Nephron progenitor cell (in vitro differentiated cells): ENCODE measurements at places on chromosomes 4 and X.
A peak's percentile ranks its signal among the peaks of the same experiment; 100 is the strongest.

GRCh38 chrX:68784816-68785215 lies 44.0 kb upstream of the EFNB1 start:
- DNase-seq = no peak

DNA sequence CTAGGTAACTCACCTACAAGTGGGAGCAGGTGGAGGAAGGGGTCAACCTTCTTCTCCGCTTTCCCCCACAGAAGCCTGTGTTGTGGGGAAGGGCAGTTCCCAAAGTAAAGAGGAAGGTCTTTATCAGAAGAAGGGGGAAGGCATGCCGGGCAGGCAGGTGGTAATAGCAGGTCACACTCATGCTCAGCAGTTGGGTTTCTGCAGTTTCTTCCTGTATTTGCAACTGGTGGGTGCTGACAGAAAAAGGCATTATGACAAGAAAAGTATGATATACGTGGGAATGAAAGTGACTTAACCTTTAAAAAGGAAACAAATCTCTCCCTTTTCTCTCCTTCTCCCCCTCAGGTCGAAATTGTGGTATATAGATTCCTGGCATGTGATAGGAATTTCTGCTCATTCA lies 3.7 kb downstream of the MTMR1 start:
- DNase-seq = no peak

DNA sequence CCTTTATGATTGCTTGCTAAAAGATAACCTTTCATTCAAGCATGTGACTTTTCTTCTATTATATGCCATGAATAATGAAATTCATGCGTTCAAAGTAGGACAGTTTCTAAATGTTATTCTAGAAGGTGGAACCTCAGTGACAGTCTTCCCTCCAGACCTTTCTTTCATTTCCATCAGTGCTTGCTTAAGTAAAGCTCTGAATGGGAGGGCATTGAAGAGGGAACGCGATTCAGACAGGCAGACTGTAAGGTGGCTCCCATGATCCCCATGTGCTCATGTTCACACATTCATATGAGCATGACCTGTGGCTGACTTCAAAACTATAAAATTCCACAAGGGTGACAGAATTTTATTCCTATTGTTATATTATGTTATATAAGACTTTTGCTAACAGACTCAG lies 1367.3 kb upstream of the IGFBP7 start:
- no peak for DNase-seq

DNA sequence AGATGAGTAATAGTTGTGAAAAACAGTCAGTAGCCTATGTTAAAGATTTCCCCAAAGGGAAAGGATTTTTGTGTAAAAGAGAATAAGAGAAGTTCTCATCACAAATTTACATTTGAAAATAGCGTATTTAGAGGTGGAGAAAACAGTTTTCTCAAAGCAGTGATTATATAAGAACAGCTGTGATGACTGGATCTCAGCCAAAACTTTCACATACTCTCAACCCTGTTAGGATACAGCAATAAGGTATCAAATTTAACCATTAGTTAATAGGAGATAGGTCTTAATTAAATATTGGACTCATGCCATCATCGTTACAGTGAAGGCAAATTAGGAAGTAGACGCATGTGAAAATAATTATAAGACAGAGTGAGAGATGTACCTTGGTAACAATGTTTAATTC lies 622.7 kb downstream of the PCDH18 start:
- DNase-seq = no peak

GRCh38 chr4:129804461-129804981 lies 708.6 kb downstream of the C4orf33 start:
- no peak for DNase-seq

GRCh38 chrX:153902385-153902784 lies 2.1 kb upstream of the AVPR2 start:
- DNase-seq = no peak

- no peak for DNase-seq
These were observed 97.0 kb upstream of the LDB2 start for GRCh38 chr4:16995451-16995850.

GRCh38 chr4:8099981-8100464 lies 58.6 kb downstream of the ABLIM2 start:
- no peak for DNase-seq

DNA sequence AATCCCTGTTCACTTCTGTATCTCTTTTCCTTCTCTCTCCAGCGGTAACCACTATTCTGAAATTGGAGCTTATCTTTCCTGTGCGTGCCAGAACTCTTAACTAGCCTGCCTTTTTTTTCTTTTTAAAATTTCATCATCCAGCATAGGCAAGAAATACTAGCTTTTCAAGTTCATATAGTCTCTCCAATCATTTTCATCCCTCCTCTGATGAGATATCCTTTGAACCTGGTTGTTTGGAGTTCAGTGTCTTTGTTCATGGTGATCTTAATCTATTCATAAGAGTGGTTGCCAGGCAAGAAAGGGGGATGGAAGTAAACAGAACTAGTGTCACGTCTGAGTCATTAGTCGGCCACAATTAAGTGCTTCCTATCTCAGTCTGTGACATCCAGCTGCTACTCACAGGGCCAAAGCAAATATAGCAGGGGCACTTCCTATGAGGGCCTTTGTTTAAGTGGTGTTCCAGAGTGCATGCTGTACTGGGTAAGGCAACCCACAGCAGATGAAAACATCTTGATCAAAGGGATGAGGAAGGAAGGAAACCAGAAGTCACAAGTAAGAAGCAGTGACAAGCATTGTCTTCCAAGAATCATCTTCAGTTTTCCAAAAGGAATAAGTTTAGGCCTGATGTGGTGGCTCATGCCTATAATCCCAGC lies 56.4 kb upstream of the XIAP start:
- DNase-seq = no peak

GRCh38 chrX:136162827-136163570 lies 15.7 kb downstream of the FHL1 start:
- peak; percentile 37 for DNase-seq

- DNase-seq = no peak
These were observed 45.6 kb upstream of the S100G start for GRCh38 chrX:16604337-16604736.

DNA sequence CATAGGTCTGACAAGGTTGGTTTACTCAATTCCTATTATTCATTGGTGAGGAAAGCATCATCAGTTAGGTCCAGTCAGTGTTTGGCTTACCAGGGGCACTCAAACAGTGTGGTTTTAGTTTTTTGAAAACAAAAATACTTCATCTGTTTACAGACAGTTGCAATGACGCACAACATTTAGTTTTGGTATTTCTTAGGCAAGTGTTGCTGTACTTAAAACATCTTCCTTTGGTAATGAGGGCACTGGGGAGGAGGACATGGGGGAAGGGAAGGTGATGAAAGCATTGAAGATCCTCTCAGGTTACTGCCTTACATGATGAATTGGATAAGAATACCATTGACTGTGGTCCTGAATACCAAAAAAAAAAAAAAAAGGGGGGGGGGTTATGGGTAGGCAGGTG lies 93.7 kb upstream of the MAOA start:
- no peak for DNase-seq

GRCh38 chr4:144295286-144295995 lies 154.9 kb upstream of the GYPA start:
- DNase-seq = no peak

DNA sequence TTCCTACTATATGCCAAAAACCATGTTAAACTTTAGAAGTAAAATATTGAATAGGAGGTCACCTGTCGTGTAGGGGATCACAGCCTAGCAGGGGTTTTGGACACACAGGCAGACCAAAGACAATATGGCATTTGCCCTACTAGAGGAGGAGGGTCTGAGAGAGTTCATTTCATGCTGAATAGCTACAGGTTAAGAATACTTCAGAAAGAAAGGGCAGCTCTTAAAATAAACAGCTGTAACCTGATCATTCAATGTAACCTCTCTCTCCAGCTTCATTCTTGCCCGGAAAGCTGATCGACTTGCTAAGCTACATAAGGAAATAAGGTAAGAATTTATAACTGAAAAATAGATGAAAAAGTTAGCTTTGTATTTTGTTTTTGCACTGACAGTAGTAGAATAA lies 79.9 kb downstream of the MAOA start:
- no peak for DNase-seq

GRCh38 chr4:11098461-11098860 lies 330.2 kb downstream of the HS3ST1 start:
- DNase-seq = no peak

DNA sequence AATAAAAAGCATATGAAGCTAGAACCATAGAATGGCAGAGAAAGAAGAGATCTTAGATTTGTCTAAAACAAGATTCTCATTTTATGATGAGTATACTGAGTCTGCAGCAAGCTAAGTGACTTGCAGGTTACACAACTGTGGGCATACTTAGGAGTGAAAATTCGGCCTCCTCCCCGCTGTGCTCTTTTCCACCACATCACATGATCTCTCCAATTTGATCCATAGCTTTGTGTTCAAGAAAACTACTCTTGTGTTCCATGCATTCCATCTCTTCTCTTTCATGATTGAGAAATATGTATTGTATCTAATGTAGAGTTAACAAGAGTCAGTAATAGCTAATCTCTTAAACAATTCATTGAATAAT lies 234.3 kb downstream of the SCFD2 start:
- no peak for DNase-seq

- DNase-seq = no peak
These were observed 15.6 kb downstream of the ATP2B3 start for GRCh38 chrX:153533091-153533490.

- no peak for DNase-seq
These were observed 33.6 kb upstream of the ARX start for GRCh38 chrX:25049357-25049756.

GRCh38 chr4:109820563-109820962 lies 5.0 kb downstream of the GAR1 start:
- no peak for DNase-seq

GRCh38 chr4:101037249-101037648 lies 310.1 kb downstream of the PPP3CA start:
- no peak for DNase-seq

DNA sequence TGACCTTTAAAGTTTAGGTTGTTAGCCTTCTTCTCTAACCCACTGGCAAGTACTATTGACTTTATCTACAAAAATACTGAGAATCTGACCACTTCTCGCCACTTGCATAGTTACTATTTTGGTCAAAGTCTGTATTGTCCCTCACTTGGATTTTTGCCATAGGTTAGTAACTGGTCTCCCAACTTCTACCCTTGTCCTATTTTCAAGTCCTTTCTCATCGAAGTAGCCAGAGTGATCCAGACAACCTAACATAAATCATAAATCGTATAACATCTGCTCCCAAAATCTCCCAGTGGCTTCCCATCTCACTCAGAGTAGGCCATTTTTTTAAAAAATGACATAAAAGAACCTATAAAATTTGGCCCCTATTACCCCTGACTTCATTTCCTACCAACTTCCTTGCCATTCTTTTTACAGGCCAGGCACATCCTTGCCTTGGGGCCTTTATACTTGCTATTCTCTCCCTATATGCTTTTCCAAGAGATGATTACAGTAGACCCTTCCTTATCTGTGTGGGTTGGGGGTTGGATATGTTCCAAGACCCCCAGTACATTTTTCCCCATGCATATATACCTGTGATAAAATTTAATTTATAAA lies 29.0 kb downstream of the WDFY3 start:
- DNase-seq = no peak

DNA sequence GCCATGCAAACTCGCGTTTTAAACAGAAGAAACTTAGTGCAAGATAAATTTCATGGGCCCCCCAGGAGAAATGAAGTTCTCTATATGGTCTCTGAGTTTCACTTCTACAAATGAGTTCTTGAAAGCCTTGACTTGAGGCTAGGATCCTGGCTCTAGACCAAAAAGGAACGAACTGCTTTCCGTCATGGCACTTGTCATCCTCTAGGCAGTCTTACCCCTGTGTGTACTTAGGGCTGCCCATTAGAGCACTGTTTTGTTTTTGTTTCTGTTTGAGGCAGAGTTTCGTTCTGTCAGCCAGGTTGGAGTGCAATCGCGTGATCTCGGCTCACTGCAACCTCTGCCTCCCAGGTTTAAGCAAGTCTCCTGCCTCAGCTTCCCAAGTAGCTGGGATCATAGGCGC lies 29.0 kb downstream of the RNF4 start:
- DNase-seq = no peak

DNA sequence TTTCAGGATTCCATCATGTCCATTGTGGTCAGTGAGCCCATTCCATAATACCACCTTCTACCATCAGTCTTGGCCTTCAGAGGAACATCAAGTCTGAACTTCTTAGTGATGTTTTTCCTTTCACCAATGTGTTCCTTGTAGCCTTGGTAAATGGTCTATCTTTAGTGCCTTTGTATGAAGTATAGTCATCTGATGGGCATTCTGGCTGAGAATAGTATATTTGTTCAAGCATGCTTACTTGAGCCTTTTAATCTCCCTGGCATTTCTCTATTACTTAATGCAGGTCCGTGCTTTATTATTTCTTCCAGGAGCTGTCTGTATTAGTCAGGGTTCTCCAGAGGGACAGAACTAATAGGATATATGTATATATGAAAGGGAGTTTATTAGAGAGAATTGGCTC lies 99.7 kb downstream of the TLL1 start:
- DNase-seq = no peak

- DNase-seq = no peak
These were observed 118.4 kb upstream of the LNX1 start for GRCh38 chr4:53709693-53710092.

GRCh38 chr4:40500781-40501180 lies 128.9 kb downstream of the RBM47 start:
- no peak for DNase-seq

DNA sequence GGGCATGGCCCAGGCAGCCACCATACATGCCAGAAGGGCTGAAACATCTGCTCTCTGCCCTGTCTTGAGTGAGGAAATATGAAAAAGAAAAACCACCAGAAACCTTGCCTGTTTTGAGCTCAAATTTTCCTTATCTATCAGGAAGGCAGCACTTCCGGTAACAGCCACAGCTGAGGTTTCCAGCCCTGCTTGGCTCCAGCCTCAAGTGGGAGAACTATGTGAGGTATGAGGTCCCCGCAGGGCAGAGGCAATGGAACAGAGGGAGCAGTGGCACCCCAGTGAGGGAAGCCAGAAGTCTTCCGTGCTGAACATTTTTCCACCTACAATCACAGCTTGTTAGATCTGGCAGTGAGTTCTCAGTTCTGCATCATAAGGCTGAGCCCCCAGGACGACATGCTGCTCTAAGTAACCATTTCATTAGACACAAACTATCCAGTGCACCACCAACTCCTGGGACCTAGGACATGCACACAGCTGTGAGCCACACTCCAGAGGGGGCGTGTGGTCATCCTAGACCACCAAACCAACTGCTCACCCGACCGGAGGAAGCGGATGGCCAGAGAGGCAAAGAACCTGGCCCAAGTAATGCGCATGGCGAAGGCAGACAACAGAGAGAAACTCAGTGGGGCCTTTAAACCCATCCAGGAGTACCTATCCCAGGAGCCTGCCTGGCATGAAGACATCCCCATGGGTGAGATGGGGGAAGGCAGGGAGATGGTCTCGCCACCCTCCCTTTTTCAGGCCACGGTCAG lies 22.6 kb downstream of the WDR1 start:
- DNase-seq = no peak

DNA sequence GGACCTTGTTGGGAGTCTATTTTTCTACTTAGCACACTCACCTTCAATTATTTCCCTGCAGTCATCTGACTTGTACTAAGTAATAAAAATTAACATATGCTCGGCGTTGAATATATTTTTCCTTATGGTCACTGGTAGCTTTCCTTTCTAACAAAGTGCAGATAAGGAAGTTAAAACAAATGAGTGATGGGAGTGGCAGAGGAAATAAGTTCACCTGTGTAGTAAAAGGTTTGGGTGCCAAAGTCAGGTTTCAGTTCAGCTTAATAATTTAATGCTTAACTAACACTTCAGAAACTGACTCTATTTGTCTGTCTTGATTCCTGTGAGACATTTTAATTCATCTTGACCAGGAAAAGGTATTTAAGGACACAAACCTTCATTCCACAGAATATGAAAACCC lies 184.4 kb downstream of the PCDH7 start:
- DNase-seq = no peak
